ENCODE measurements at places on chromosomes 7 and 10.

DNA sequence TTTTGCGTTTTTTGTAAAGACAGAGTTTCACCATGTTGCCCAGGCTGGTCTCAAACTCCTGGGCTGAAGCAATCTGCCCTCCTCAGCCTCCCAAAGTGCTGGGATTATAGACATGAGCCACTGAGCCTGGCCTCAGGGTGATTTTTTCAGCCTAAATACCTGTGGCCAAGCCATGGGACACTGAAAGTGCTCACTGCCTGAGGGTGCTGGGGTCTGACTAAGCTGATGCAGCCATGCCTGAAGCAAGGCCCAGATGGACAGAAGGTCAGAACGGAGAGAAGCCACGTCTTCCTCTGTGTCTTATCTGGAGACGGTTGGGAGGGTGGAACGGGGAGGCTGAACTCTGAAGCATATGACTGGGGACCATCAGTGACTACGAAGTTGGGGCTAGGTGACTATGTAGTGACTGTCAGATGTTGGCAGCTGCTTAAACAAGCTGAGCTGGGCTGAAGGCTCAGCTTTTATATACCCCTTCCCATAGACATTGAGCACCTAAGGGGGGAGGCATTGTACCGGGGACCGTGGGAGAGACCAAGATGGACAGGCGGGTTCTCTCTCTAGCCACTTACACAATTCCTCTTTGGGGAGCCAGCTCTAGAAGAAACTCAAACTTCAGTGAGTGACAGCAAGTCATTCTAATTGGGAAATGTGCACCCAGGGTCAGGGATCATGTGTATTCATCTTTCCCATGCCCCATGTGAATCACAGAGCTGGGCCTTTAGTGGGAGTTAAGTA lies 73.3 kb upstream of the HABP2 start:
- DNase-seq, result no peak

GRCh38 chr10:117240621-117241529 lies at the start of gene SLC18A2:
Gene SLC18A2, plus strand, starts transcription at chr10:117241114. Its CDS starts 580 bp downstream, at chr10:117241694.
- DNase-seq, result no peak

GRCh38 chr7:25091176-25091575 lies 33.9 kb downstream of the CYCS start:
- no peak for DNase-seq

DNA sequence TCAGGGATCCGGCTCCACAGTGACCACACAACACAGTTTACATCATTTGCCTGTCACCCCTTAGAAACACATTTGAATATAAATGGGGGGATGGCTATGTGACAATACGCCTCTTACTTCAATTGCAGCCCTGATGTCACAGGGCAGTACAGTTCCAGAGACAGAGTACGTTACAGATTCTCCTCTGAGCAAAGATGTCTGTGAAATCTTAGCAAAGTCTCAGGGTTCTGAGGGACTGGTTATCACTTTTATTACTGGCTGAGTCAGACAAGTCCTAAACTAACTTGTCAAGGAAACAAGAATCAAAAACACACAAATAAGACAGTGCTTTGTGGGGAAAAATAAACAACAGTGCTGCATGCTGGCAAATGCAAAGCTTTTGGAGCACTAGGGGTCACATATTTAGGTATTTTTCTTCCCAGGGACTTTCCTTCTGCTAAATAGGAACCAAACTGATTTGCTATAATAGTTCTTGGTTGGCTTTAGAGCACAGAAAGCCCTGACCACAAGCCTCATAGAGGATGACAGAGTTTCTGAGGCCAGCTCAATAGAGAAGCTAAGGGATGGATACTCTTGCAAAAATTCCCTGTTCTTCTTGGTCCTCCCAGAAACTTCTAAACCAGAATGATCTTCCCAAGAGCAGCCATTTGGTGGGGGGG lies 501.6 kb downstream of the GRID1 start:
- DNase-seq, result no peak

DNA sequence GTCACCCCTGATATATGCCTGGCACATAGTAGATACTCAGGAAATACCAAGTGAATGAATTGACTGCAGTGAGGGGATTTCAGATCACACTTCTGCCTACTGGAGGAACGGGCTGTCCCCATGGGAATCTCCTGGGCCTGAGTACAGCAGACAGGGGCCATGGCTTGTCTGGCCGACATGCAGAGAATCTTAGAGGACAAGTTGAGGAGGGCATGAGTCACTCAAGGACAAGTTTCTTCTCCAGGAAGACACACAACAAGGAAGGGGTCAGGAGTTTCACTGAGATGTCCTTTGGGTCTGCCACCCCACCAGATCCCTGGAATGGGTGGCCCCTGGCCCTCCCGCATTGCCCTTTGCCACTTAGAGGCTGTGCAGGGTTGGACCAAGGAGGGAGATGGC lies 20.7 kb downstream of the PLPP4 start:
- no peak for DNase-seq

- no peak for DNase-seq
Observed at GRCh38 chr7:91999631-92000565, 59.2 kb downstream of the AKAP9 start.

GRCh38 chr10:81179805-81180452 lies 642.2 kb downstream of the SH2D4B start:
- DNase-seq, result no peak

GRCh38 chr10:3625959-3626751 lies 158.9 kb downstream of the KLF6 start:
- peak; percentile 39 for DNase-seq

DNA sequence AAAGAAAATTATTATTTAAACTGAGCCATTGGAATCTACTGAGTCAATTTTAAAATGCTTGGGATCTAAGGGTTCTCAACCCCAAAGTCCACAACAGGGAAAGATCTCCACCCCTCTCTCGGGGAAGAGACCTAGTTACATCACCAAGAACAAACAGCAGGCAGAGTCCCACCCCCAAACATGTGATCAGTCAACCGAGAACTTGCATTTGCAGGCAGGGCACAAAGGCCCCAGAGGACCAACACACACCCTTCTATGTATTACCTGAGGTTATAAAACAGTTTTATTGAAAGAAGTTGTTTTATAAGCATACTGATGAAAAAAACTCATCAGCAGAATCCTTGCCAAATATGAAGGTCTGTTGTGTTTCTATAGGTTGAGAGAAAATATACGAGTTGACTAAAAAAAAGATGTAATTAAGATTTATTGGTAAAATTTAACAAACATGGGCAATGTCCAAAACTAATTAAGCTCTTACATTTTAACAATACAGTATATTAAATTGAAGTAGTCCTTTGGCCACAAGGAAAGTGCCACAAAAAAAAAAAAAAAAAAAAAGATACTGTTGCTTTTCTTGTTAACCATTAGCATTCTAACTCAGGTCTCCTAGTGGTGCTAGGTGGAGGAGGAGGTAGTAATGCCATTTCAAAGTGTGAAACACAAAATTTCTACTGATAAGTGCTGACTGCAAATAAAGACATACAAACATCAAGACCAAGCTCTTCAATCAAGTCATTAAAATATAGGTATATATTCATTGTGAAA lies 975 bp upstream of the USP54 start:
- DNase-seq, result no peak

GRCh38 chr7:92854501-92855238 lies 18.3 kb upstream of the CDK6 start:
- no peak for DNase-seq

GRCh38 chr7:26691406-26691805 lies 173.0 kb downstream of the SKAP2 start:
- no peak for DNase-seq

DNA sequence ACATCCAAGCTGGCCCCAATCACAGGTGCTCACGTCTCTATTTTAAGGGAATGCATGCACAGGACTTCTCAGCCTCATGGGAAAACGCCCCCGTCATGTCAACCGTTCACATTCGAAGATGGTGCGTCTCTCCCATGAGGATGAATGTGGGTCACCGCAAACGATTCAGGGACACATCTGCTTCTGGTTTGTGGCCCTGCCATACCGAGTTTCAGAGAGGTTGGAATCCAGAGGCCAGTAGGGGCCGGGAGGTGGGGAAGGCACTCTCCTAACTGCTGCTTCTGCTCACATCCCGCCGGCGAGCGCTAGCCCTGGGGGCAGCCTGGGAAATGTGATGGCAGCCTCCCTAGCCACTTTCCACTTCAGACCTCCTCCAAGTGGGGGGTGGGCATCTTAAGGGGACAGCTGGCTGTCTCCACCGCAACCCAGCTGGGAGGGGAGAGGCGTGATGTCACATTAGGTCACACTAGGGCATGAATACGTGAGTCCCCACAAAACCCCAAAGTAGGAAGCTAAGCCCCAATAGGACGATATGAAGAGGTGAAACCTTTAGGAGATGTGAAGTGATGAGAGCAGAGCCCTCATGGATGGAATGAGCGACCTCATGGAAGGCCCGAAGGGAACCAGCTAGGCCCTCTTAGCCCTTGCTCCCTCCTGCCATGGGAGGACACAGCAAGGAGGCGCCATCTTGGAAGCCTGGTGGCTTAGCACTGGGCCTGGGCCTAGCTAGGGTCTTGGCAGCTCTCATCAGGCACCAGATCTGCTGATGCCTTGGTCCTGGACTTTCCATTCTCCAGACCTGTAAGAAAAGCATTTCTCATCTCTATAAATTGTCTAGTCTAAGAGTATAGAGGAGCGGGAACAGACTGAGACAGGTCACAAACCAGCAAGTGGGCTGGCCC lies 107.8 kb downstream of the TCERG1L start:
- DNase-seq, result no peak

- no peak for DNase-seq
Observed at GRCh38 chr7:133755901-133756300, 371.2 kb upstream of the LRGUK start.

GRCh38 chr7:5613607-5614006 lies 167.9 kb downstream of the RNF216 start:
- DNase-seq, result no peak

DNA sequence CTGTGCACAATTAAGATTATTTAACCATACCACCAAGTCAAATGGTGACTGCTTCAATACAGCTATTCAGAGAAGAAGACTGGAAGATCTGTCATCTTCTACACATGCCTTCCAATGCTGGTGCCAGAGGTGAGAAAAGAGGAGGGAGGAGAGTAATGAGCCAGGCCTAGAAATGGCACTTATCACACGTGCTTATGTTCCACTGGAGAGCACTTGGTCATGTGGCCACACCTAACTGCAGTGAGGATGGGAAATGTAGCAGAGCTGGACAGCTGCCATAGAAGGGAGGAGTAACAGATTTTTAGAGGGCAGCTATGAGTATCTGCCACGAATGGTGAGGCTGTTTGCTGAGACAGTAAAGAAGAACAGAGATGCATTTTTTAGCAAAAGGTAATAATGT lies 77.1 kb downstream of the MPLKIP start:
- DNase-seq, result no peak

GRCh38 chr7:142974626-142975025 lies 12.5 kb upstream of the KEL start:
- no peak for DNase-seq

GRCh38 chr10:4671451-4672145 lies 154.4 kb upstream of the AKR1E2 start:
- DNase-seq, result no peak

- no peak for DNase-seq
Observed at GRCh38 chr7:114085313-114085591, 166.4 kb upstream of the PPP1R3A start.

GRCh38 chr10:89335226-89335625 lies 7.4 kb downstream of the IFIT3 start:
- no peak for DNase-seq

DNA sequence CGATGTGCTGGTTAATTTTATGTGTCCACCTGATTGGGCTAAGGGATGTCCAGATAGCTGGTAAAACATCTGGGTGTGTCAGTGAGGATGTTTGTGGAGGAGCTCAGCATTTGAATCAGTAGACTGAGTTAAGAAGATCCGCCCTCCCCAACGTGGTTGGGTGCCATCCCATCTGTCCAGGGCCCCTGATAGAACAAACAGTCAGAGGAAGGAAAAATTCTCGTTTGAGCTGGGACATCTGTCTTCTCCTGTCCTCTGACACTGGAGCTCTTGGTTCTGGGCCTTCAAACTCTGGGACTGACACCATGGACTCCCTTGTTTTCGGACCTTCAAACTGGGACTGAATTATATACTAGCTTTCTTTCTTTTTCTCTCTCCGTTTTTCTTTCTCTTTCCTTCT lies 59.6 kb downstream of the CARD11 start:
- no peak for DNase-seq

DNA sequence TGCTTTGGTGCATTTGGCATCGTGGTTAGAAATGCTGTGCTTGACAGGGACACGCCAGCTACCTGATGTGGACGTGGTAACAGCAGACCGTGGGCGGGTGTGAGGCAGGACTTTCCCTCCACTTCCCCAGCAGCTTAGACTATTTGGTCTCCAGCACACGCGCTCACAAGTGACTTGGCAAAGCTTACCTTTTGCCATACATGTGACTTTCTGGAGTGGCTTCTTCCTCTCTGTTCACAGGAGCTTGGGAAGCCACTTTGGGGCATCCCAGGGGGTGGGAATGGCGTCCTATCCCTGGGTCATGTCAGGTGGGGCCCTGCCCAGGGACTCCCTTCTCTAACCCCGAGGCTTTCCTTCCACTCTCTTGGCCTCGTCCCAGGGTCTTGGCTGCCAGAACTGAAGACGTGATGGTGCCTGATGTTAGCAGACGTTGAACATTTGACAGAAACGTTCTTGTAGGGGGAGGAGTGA lies 228.7 kb upstream of the KLF6 start:
- no peak for DNase-seq

DNA sequence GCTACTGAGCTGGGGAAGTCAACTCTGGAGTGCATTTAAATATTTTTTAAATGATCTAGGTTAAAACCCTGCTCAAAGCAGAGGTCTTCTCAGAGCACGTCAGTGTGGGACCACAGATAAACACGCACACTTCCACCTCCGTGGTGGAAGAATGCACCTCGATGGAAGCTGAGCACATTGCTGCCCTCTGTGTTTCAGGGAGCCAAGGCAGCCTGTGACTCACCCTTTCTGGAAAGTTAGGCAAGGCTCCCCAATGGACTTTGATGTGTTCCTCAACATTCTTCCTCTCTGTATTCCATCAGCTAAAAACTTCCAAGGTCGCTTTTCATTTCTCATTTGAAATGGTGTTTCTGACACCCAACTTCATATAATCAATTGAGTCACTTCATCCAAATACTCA lies 170.8 kb upstream of the KMT2E start:
- DNase-seq, result no peak

DNA sequence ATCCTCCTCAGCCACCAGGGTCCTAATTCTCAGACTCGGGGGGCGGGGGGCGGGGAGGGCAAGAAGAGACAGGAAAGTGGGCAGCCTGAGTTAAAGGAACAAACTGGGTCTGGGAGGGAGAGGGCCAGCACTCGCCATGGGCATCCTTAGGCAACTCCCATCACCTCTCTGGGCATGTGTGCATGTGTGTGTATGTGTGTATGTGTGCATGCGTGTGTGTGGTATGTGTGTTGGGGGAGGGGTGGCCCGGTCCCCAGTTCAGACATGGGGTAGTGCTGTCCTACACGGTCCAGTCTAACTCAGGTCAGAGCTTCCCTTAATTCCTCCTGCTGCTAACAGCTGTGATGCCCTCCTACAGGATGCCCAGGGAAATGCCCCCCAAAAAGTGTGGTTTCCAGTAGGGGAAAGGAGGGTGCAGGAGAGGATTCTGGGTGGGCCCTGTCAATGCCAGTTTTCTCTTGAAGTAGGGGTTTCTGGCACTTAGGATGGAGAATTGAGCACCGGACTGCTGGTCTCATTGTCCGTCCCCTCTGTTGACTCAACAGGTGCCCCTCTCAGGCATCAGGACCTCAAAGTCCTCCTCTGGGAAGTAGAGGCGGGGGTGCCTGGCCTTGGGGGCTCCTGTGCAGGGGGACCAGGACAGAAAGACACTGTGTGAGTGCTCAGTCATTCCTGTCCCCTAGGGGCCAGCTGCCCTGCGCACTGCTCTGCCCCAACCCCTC lies 15.1 kb upstream of the ZMIZ1 start:
- DNase-seq, result no peak

- DNase-seq, result no peak
Observed at GRCh38 chr7:26603631-26604030, 260.8 kb downstream of the SKAP2 start.

GRCh38 chr7:2794836-2795636 lies 49.1 kb downstream of the GNA12 start:
- DNase-seq, result no peak

Data from GM04503 (cell line).